ENCODE measurements at places on chromosomes 12 and 14.

GRCh38 chr14:92844204-92844603 is 50.1 kb downstream of the GOLGA5 start:
- DNase-seq: no peak

- no peak for DNase-seq
Measured at GRCh38 chr12:108779998-108780688, 48.8 kb upstream of the CORO1C start.

GRCh38 chr12:64696080-64696741 is 63.0 kb downstream of the GNS start:
- DNase-seq: peak; percentile 20

GRCh38 chr12:105013892-105014291 is 27.8 kb downstream of the NOPCHAP1 start:
- DNase-seq: no peak

GRCh38 chr14:93396456-93396855 is 34.3 kb upstream of the UNC79 start:
- no peak for DNase-seq

DNA sequence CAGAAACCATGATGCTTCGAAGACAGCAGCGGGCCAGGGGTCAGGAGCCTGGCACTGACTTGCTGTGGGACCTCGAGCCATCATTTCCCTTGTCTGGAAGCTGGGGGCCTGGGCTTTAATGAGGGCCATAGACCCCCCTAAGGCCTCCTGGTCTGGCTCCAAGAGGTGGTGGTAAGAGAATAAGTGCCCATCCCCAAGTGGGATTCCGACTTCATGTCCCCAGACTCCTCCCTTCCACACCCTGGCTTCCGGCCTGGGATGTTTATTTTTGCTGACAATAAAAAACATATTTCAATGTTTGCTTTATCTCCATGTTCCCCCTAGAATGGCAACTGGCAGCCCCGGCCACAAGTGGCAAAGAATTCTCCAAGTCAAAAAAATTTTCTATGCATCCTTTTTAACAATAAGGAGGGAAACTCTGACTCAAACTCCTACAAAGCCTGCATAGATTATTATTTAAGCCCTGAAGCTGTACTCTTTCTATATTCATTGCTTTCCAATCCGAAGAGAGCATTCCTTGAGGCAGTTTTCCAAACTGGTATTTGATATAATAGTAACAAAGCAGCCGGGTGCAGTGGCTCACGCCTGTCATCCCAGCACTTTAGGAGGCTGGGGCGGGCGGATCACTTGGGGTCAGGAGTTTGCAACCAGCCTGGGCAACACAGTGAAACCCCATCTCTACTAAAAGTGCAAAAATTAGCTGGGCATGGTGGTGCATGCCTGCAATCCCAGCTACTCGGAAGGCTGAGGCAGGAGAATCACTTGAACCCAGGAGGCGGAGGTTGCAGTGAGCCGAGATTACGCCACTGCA is 84.0 kb downstream of the ITPK1 start:
- no peak for DNase-seq

DNA sequence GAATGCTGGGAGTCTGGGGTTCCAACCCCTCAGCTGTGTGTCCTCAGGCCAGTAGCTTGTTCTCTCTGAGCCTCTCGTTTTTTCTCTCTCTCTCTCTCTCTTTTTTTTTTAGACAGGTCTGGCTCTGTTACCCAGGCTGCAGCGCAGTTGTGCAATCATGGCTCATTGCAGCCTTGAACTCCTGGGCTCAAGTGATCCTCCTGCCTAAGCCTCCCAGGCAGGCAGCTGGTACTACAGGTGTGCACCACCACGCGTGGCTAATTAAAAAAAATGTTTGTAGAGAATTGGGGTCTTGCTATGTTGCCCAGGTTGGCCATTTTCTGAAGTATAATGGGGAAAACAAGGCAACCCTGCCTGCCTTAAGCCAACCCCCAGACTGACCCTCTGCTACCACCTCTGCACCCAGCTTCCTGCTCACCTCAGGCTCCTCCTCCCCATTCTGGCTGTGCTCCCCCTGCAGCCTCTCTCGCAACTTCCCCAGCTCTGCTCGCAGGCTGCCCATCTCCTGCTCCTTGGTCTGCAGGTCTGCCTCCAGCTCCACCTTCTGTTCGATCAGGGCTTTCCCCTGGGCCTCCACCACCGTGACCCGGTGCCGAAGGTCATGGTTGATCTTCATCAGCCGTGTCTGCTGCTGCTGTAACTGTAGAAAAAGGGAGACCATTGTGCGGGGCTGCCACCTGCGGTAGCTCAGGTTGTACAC is 35.2 kb downstream of the RILPL1 start:
- DNase-seq: no peak
